ENCODE measurements at places on chromosomes 7 and 10. TPM values are rescaled to one million over a fixed set of nuclear protein-coding genes. Genes with fewer than 3 reads are reported as not detected.

The VTI1A gene
- total RNA-seq, result 19.9 TPM

The MBL2 gene
- not detected for total RNA-seq

The INHBA gene
- 14.9 TPM for total RNA-seq

The NDUFB8 gene
- 269 TPM for total RNA-seq

The CALHM2 gene
- 27.1 TPM for total RNA-seq

The ECHDC3 gene
- 4.5 TPM for total RNA-seq

The ELOVL3 gene
- total RNA-seq, result 0.15 TPM

The SPDYE9 gene
- not detected for total RNA-seq

The CALML5 gene
- not detected for total RNA-seq

The LIPF gene
- not detected for total RNA-seq

The OR6B1 gene
- not detected for total RNA-seq

The SOSTDC1 gene
- not detected for total RNA-seq

The GFRA1 gene
- 0.35 TPM for total RNA-seq

The HKDC1 gene
- total RNA-seq, result 0.35 TPM

The IL2RA gene
- not detected for total RNA-seq

The LRRD1 gene
- total RNA-seq, result under 0.01 TPM

The KIF5B gene
- total RNA-seq, result 53.8 TPM

The LRCH4 gene
- 2.2 TPM for total RNA-seq

The TBX20 gene
- 13.5 TPM for total RNA-seq

The ABCC2 gene
- total RNA-seq, result 0.15 TPM

The KLF14 gene
- not detected for total RNA-seq

The SPDYE1 gene
- total RNA-seq, result not detected

The ANKRD61 gene
- total RNA-seq, result 0.35 TPM

The TFR2 gene
- total RNA-seq, result under 0.01 TPM

The CH25H gene
- 5.2 TPM for total RNA-seq

The GNAT3 gene
- not detected for total RNA-seq

The ENKUR gene
- total RNA-seq, result 0.23 TPM

Measured in smooth muscle cell of the coronary artery (primary cell).